Activated CD8-positive, alpha-beta memory T cell treated with anti-CD3 and anti-CD28 coated beads for 1 hour (primary cell): ENCODE measurements at places on chromosomes 5 and 9.

GRCh38 chr9:78609450-78609849 is 312.5 kb downstream of the PSAT1 start:
- no peak for DNase-seq

GRCh38 chr9:136762915-136763648 is 1.2 kb downstream of the LCN15 start:
- no peak for DNase-seq

- DNase-seq, result no peak
These were observed 29.9 kb downstream of the CD180 start for GRCh38 chr5:67166460-67167285.

GRCh38 chr9:101097210-101097609 is 68.7 kb downstream of the PLPPR1 start:
- no peak for DNase-seq

DNA sequence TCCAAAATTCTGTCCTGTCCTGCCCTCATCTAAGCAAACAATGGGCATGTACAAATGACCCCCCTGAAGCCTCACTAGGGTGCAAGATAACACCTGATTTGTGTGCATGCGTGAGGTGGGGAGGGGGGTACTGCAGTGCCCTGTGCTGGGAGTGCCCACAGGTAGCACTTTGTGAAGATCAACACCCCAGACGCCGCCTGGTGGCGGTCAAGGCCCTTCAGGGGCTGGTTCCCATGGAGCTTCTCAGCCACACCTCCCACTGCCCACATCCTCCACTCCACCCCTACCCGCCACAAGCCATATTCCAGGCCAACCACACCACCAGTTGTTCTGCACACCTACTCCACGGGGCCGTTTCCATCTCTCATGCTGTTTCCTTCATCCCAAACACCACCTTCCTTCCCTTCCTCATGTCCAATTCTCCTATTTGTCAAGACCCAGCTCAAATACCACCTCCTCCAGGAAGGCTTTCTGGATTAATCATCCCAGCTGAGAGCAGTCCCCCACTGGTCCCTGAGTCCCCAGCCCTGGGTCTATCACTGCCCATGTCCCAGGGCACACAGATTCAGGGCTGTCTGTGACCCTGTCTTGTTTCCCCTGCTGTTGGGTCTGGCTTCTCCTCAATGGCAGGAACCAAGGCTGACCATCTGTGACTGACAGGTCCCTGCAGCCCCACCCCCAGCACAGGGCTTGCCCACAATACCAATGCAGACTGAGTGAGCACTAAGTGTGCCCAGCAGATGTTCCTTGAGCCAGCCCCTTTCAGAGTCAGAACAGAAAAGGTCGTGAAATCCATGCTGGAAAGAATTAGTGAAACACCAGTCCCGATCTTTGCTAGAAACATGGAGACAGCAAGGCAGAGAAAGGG is 178.4 kb downstream of the PAX5 start:
- DNase-seq, result no peak

- no peak for DNase-seq
These were observed 133.2 kb downstream of the PAX5 start for GRCh38 chr9:36900856-36901220.
